ENCODE measurements at places on chromosomes 5 and 9. TPM values are rescaled to one million over a fixed set of nuclear protein-coding genes. Genes with fewer than 3 reads are reported as not detected.

The OBP2B gene
- not detected for total RNA-seq

The ADAMTS2 gene
- not detected for total RNA-seq

DNA sequence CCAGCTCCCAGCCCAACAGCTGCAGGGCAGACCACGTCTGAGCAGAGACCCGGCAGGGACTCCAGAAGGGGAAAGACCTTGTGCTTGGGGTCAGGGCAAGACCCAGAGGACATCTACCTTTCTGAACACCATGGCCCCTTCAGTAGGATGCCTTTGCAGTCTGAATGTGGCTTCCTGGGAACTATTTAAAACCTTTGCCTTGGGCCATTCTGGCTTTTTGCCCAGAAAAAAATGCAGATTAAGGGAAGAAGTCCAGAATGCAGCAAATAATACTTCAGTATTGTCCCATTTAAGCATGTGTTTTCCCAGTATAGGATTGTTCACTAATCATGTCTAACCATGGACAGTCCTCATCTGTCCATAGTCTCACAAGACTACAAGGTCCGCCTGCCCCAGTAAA lies 67.5 kb upstream of the ERCC6L2 start:
- peaks cover 2% of the 10 kb centered on the region for H3K36me3 ChIP-seq
- DNase-seq: no peak
- peaks cover 42% of the 10 kb centered on the region for H3K4me1 ChIP-seq

The INSL6 gene
- total RNA-seq: not detected

- H3K27ac ChIP-seq: no peak overlapping the region
- no peak overlapping the region for H3K4me3 ChIP-seq
- DNase-seq: no peak
- no peaks in the 10 kb centered on the region for H3K27me3 ChIP-seq
- H3K4me1 ChIP-seq: no peaks in the 10 kb centered on the region
These were observed 87.8 kb downstream of the NTNG2 start for GRCh38 chr9:132249690-132250089.

GRCh38 chr5:142520885-142521284 lies 165.0 kb downstream of the FGF1 start:
- no peak overlapping the region for H3K27ac ChIP-seq
- peaks cover 7% of the 10 kb centered on the region for H3K36me3 ChIP-seq
- no peak for DNase-seq
- no peaks in the 10 kb centered on the region for H3K4me1 ChIP-seq
- no peak overlapping the region for H3K4me3 ChIP-seq
- H3K27me3 ChIP-seq: no peaks in the 10 kb centered on the region

DNA sequence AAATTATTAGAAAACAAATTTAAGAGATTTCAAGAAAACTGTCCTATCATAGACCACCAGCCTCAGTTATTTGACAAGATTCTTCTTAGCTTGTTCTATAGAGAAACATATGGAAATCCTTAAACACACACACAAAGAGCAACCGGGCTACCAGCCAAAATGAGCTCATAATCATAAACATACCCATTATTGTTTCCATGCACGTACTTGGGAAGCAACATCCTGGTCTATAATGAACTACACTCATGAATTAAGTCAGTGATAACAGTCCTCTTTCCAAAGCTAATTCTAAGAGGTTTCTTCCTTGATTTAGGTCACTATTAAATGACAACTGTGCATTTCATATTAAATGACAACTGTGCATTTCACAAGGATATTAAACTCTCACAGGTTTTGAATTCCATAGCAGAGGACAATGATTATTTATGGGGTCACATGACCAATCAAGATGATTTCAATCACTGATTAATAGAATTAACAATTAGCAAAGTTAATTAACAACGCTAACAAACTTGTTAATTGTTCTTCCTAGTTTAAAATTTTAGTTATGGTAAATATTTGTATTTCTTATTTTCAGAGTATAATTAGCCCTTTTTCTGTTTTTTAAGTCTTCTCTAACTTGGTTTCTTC lies 77.0 kb downstream of the OXCT1 start:
- no peak overlapping the region for H3K4me3 ChIP-seq
- no peaks in the 10 kb centered on the region for H3K27me3 ChIP-seq
- no peak for DNase-seq
- peaks cover 19% of the 10 kb centered on the region for H3K36me3 ChIP-seq
- H3K27ac ChIP-seq: no peak overlapping the region
- peaks cover 9% of the 10 kb centered on the region for H3K4me1 ChIP-seq

- no peak for DNase-seq
- H3K27me3 ChIP-seq: no peaks in the 10 kb centered on the region
These were observed 57.6 kb downstream of the GRAMD2B start for GRCh38 chr5:126480824-126481223.
